LoVo (cell line): ENCODE measurements at places on chromosomes 1 and 21.

GRCh38 chr1:165842671-165843129, 15.3 kb downstream of the UCK2 start:
- DNase-seq, result no peak

- DNase-seq, result peak; percentile 92
These were observed 3.3 kb upstream of the EPHA2 start for GRCh38 chr1:16158993-16159831.

GRCh38 chr1:154851392-154852177, 18.5 kb downstream of the KCNN3 start:
- no peak for DNase-seq

GRCh38 chr1:158951956-158952355, 20.6 kb downstream of the PYHIN1 start:
- no peak for DNase-seq

DNA sequence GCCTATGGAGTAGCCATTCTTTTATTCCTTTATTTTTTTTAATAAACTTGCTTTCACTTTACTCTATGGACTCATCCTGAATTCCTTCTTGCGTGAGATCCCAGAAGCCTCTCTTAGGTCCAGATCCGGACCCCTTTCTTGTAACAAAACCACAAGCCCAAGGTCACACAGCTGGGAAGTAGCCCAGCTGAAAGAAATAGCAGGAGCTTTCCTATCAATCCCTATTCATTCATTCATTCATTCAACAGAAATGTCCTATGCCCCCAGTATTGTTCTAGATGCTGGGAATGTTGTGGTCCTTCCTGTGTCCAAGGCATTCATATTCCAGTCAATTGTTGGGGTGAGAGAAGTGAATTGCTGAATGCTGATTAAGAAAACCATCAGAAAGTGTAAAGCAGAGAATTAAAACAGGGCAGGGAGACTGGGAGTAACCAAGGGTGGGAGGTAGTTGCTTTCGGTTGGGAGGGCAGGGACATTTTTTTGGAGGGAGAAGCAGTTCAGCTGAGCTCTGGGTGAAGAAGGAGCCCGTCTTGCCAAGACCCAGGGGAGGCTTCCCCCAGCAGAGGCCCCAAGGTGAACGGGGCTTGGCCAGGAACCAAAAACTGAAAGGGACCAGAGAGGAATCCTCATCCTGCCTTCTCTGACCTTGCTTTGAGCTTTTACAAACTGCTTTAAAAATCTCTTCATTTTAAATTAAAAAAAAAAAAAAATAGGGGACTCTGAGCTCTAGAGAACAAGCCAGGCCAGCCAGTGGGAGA, 10.8 kb downstream of the PLA2G2D start:
- no peak for DNase-seq

- no peak for DNase-seq
These were observed 95.3 kb downstream of the HIVEP3 start for GRCh38 chr1:41823471-41823870.

- DNase-seq, result no peak
These were observed 16.9 kb upstream of the POGK start for GRCh38 chr1:166822385-166822784.

DNA sequence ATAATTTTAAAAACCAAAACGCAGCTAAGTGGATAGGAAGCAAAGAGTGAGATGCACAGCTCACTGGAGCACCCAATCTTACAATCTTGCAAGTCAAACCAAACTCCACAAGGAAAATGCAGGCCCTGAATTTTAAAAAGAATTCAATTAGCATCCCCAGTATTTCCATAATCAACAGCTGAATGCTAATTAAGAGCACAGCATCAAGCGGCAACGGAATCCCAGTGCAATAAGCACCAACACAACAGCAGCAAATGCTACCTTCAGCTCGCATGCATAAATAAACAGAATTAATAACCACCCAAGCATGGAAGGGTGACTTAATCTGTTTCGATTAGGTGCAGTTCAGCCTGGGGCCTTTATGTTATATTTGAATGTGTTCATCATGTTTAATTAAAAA, 142.9 kb downstream of the SLC45A1 start:
- DNase-seq, result no peak

- no peak for DNase-seq
These were observed 83.9 kb downstream of the PCNX2 start for GRCh38 chr1:233211595-233211994.

DNA sequence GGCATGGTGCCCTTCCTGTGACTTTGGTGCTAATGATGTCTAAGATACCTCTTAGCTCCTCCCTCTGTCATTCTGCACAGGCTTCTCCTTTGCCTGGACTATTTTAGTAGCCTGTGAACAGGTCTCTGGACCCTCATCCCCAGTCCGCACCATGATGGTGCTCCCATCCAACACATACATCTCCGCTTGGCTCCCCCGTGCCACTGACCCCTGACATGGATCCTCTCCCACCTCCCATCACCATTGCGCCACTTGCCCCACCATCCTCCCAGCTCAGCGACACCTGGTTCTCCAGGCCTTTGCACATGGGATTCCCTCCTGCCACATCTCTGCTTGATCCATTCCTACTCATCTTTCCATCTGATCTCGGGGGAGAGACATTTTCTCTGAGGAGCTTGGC, 33.9 kb downstream of the RUNX3 start:
- no peak for DNase-seq

DNA sequence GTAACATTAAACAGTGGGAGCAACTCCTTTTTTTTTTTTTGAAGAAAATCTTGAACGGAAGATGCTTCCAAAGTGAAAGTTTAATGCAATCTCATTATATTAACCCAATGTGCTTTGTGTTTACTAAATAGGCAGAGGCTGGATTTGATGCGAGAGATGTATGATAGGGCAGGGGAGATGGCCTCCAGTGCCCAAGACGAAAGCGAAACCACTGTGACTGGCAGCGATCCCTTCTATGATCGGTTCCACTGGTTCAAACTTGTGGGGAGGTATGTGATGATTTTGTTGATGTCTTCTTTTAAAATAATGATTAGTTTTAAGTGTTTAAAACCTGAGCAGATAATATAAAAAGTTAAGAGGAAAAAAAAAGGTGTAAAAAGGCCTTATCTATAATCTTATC, 74.2 kb upstream of the PGD start:
- no peak for DNase-seq

DNA sequence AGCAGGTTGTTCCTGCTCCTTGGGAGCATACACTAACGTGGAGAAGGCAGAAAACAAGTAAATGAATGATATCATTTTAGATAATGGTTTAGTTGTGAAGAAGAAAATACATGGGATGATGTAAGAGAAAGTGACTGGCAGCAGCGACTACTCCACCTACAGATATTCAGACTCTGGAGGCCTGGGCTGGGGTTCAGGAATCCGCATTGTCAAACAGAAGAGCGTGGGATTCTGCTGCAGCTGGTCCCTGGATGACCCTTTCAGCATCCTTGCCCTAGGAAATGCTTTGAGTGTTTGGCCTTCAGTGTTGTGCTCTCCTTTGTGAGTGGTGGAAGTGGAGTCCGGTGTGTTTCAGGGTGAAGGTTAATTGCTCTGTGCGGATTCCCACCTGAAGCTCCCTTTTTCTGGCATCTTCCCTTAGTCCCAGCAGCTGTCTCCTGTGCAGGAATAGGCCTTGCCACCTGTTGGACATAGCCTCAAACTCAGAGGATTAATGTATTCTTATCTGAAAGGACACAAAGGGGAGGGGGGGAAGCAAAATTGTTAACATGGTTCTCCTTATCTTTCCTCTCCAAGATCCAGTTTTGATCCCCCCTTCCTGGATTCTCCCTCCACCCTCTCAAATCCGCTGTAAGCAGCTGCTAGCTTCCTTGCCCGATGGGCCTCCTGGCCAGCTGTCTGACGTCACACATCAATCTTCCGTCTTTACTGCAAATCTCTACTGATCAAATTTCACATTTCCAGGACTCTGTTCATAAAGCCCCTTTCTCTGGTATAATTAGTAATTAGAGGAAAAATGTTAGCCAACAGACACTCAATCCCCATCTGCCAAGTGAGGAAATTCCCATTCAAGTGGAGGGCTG, 68.3 kb upstream of the SPAG17 start:
- no peak for DNase-seq

GRCh38 chr21:46247699-46248421, 19.3 kb upstream of the LSS start:
- DNase-seq, result no peak
